NCI-H2171 (cell line): ENCODE measurements at places on chromosomes 5 and 9.

DNA sequence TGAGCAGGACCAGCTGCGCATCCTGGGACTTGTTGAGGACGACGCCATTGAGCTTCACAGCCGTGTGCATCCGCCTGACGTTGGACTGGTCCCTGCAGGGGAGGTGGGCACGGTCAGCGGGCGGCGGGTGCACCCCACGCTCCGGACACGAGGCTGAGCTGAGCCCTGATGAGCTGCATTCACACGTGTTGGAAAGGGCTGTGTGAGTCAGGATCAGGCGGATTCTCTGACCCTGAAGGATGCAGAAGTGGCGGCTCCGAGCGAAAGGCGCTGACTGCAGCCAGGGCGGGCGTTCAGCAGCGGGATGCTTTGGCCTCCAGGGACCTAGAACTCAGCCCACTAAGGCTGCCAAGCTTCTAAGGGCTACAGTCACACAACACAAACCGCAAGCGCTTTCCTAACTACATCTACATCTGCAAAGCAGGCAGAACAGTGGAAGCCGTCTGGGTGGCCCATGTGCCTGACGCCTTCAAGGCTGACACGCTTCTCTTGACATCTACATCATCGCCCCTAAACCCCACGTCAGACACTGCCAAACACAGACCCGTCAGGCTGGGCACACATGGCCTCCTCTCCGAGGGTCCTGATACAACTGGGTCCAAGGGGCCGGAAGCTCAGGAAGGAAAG is 44.9 kb downstream of the NKD2 start:
- DNase-seq = no peak

- no peak for DNase-seq
Observed at GRCh38 chr5:64637837-64638443, 52.4 kb upstream of the SHISAL2B start.

GRCh38 chr9:120956862-120957261 is 30.3 kb upstream of the TRAF1 start:
- DNase-seq = no peak

DNA sequence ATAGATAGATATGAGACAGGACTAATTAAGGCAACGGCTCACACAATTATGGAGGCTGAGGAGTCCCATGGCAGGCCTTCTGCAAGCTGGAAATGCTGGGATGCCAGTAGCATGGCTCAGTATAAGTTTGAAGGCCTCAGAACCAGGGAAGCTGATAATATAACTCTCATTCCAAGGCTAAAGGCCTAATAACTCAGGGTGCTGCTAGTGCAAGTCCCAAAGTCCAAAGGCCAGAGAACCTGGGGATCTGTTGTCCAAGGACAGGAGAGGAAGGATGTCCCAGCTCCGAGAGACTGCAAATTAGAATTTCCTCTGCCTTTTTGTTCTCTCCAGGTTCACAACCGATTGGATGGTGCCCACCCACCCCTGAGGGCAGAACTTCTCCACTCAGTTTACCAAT is 114.5 kb downstream of the SV2C start:
- no peak for DNase-seq
